ENCODE measurements at places on chromosomes 1 and 21.

DNA sequence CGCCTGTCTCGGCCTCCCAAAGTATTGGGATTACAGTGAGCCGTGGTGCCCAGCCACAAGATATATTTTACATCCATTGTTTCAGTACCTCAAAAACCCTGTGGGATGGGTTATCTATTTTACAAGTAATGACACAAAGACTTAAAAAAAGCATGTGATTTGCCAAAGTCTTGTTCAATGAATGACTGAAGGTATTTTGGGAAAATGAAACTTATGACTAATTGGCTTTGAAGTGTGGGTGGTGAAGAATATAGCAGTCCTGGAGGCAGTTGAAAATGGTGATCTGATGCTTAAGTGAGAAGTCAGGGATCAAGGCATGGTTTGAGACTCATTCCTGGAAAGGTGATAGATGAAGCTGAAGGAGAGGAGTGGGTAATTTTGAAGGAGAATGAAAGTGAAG lies 3.0 kb downstream of the SWT1 start:
- DNase-seq, result no peak

DNA sequence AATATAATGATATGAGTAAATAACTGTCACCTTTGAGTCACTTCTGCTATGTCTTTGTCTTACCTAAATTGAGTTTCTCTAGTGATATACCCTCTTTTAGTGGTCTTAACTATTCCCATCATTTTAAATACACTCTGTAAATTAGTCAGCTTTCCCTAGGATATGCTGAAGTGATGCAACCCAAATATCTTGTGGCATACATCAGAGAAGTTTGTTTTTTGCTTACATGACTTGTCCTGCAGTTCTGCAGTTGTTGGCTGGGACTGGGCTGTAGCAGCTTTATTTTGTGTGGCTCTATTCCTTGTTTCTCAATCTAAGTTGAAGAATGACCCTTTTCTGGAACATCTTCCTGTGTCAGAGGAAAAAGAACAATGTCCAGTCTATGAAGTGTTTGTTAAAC lies 76.4 kb downstream of the TTC3 start:
- no peak for DNase-seq

DNA sequence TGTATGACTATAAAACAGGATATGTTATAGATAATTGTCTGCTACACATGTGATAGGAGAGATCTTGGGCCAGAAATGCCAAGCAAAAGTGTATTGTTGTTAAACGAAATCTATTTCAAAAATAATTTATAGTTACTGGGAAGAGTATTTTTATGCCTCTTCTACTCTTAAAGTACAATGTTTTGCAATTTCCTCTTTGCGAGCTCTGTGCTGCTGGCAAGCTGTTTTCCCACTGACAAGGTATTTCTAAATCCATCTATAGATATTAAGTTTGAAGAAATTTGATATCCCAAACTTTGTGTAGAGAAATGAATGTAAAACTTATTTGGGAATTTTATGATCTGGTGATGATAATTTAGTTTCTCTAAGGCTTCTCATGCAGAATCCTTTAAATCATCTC lies 63.3 kb upstream of the PTGFR start:
- no peak for DNase-seq

DNA sequence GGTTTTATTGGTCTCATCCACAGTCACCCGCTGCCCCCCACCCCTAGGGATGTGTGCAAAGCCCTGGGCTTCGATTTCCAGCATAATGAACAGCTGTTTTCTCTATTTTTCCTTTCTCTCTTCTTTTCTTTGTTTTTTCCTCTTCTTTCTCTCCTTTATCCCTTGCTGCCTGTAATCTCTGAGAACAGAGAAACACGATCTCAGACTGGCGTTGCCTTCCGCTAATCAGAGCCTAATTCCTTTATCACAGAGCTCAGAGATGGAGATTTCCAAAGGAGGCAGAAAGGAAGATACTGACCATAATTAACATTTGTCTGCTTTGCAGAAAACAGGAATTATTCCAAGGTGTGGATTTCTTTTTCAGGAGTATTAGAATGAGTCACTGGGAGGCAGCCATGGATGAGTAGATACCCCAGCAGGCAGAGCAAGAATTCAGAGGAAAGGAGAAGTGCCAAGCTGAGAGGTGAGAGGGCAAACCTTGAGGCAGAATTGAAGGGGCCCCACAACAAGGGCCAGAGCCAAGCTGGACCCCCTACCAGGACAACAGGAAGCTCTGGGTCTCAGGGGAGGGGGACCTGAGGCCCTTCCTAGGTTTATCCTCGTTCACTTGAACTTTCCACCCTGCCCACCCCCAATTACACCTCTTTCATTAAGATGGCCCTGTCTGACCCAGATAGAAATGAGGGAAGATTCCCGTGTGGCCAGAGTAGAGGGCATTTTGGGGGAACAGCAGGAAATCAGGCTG lies 33.3 kb downstream of the MATN1 start:
- DNase-seq, result no peak

DNA sequence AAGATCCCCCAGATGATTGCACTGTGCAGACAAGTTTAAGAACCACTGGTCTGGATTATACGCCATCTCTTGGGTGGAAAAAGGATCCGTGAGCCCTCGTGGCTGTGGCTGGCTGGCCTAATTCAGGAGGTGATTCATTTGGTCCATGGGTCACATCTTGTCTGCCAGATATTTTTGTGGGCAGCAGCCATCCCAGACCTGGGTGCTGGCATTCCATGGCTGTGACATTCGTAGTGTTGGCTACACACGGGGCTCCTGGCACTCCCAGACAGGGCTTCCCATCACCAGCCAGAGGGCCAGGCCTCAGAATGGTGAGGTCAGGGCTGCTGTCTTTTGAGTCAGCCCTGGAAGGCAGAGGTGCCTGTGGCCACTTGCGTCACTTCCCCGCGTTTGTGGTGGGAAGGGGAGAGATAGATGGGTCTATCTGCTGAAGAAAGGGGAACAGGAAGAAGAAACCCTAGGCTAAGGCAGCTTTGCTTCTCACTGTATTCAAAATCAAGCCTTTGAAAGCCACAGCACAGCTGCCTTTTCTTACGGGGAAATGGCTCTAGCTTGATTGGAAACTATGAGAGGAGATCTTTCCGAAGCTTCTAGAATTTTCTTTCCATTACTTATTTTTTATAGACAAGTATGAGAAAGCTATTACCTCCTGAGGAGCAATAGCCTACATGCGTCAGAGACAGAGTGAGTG lies 32.4 kb downstream of the EIF2D start:
- no peak for DNase-seq

DNA sequence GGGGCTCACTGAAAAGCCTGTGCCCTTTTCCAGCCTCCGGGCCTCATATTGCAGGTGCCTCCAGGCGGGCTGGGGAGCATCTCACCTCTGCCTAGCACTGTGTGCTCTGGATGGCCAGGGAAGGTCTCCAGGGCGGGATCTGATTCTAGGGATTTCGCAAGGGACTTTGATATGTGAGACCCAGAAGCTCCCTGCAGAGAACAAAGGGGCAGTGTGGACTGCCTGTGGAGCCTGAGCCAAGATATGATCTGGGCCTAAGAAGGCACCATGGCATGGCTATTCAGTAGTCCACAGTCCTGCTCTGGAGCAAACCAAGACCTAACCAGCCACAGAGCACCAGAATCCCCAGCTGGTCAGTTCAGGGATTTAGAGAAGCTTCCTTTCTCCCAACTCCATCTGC lies 157.2 kb downstream of the ST6GALNAC5 start:
- no peak for DNase-seq

- DNase-seq, result no peak
Observed at GRCh38 chr1:84376000-84376910, 22.0 kb upstream of the DNASE2B start.

- DNase-seq, result no peak
Observed at GRCh38 chr1:30049748-30050296, 673.6 kb downstream of the MATN1 start.

- peak; percentile 75 for DNase-seq
Observed at GRCh38 chr1:244614113-244614836, 38.7 kb upstream of the DESI2 start.

All from NCI-H1092 treated with DMSO at 0.1 percent for 48 hours (cell line).